Cardiac fibroblast (primary cell): ENCODE measurements at places on chromosomes 3 and 15.

GRCh38 chr3:138944929-138945708 lies 1.8 kb downstream of the FOXL2 start:
- DNase-seq: no peak

GRCh38 chr3:32420126-32421038 lies 28.7 kb downstream of the CMTM7 start:
- DNase-seq: peak; percentile 65

- no peak for DNase-seq
These were observed 44.1 kb downstream of the TRANK1 start for GRCh38 chr3:36900474-36901443.

- no peak for DNase-seq
These were observed 2.2 kb upstream of the SLC12A8 start for GRCh38 chr3:125214738-125215137.

GRCh38 chr3:100429187-100429716 lies 27.9 kb downstream of the LNP1 start:
- DNase-seq: no peak

- no peak for DNase-seq
These were observed 17.0 kb downstream of the NISCH start for GRCh38 chr3:52472239-52473000.

DNA sequence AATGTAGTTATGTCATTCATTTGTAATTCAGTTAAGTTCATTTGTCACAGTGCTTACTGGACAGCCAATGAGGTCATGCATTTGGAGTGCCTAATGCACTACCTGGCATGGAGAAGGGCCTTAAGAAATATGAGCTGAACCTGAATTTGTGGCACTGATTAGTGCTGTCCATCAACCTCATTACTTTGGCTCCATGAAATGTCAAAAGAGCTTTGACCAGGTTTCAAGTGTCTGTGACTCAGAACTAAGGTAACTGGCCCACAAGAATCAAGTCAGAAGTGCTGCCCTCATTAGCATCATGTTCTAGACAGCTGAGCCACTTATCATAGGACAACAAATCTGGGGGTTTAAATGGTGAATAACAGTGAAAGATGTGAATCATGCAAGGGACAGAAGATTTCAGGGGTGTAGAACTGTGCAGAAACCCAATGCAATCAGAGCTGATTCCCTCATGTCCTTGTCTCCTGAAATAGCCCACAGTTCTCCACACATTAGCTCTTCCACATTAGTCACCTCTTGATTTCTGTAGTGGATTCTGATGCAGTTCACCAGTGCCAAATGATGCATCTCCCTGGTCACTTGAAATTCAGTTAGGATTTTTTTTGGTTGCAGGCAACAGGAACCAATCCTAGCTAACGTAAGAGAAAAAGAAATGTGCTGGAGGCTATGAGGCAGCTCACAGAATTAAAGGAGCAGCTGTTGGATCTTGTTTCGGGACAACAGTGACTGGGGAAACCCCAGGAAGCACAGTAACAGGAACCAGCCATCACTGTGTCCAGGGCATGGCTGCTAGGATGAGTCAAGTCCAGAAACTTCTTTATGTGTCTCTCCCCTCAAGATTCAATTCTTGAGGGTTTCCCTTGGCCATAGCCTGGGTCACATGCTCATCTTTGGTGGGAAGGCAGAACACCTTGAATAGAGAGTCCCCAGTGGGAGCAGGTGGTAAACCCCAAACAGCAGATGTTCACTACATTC lies 38.7 kb downstream of the CHST2 start:
- peak; percentile 72 for DNase-seq

GRCh38 chr15:86906376-86906775 lies 826.7 kb downstream of the AGBL1 start:
- DNase-seq: no peak

- peak; percentile 42 for DNase-seq
These were observed 278.1 kb downstream of the ULK4 start for GRCh38 chr3:41683666-41684350.

DNA sequence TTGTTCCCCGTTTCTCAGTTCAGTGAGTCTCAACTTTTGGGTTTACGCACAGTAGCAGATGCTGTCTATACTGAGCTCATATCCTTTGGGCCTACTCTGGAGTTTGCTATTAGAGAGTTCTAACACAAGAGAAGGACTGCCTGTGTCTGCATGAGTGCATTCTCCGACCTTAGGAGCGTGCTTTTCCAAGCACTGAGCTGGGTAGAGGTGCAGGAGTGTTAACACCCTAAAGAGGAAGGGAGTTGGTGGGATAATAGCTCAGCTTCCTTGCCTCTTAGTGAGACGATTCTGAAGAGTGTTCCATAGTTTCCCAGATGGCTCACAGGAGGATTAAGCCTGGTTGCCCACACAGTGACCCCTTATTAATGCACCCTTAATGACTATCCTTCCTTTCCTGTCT lies 6.9 kb upstream of the OXSR1 start:
- DNase-seq: no peak

DNA sequence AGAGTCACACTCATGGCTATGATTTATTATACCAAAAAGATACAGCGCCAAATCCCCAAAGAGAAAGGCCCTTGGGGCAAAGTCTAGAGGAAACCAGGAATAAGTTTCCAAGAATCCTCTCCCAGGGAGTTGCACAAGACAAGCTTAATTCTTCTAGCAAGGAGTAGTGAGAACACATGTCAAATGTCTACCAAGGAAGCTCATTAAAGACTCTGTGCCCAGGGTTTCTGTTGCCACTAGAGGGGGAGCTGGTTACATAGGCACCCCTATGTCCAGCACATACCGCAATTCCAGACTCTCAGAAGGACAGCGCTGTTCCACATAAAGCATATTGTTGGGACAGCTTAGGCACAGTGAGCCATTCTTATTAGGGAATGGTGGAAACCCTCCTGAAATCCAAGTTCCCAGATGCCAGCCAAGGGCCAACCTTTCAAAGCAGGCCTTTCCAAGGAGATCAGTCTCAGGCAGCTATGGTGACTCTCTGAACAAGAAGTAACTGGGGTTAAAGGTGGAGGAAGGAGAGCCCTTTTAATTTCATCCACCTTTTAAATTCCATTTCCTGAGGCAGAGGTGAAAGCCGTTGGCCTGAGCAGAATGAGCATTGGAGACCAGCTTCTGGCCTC lies 194.2 kb downstream of the UACA start:
- DNase-seq: peak; percentile 83

GRCh38 chr15:45428491-45428890 lies 50.1 kb upstream of the GATM start:
- no peak for DNase-seq

- DNase-seq: no peak
These were observed 4.5 kb upstream of the LSAMP start for GRCh38 chr3:116449546-116450350.

DNA sequence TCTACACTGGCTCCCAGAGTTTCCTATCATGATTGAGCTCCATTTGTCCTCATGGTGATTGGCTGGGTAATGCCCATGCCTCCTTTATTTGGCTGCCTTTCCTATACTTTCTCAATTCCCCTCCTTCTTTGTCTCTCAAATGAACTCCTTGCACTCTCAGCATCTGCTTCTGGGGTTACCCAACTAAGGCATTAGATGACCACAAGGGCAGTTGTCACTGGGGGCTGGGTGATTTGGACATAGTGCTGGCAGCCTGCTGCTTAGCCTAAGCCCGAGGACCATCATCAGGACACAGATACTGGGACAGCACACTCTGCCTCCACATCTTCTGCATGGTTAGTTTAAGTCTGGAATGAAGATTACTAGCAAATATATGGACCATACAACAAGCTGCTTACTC lies 49.2 kb upstream of the LRRFIP2 start:
- DNase-seq: no peak
